ENCODE measurements at places on chromosomes 7 and 10. TPM values are rescaled to one million over a fixed set of nuclear protein-coding genes. Genes with fewer than 3 reads are reported as not detected.

DNA sequence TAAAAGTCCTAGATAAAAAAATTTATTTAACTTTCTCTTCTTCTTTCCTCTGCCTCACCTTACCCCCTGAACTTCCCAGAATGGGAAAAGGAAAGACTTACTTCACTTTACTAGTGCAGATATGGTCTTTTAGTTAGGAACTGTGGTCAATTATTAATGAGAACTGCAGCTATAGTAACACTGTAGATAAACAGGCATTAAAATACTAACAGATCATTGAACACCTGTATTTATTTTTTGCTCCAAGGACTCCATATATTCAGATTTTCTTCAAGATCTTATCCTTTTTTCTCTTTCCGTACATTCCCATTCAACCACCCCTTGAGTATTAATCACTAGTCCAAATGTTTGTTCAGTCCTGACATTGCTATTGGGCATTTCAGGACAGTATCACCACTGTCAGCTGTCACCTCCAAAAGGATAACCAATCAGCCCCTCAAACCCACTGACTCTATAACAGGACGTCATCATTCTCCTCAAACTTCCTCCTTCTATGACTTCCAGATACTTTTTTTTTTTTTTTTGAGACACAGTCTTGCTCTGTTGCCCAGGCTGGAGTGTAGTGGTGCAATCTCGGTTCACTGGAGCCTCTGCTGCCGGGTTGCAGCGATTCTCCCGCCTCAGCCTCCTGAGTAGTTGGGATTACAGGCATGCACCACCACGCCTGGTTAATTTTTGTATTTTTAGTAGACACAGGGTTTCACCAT lies 4.2 kb downstream of the CPVL start:
- DNase-seq, result no peak

Gene PHYH
- 9.9 TPM for total RNA-seq

Gene TMEM176A
- total RNA-seq, result 35.5 TPM

DNA sequence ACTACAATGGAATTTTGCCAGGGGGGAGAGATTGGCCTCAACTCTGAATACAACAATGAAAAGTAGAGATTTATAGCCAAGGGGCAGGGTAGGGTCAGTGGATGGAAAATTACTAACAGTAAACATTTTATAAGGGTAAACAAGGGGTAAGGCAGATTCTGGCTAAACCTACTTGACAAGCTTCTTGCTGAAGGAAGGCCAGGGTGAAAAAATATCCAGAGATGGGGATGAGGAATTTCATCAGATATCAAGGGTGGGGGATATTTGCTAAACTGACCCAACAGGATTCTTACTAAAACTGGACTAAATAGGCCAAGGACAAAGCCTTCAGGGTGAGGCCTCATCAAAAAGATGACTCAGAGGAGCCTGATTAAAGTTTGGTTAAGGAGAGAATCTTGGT lies 156.3 kb downstream of the RTKN2 start:
- no peak for DNase-seq

Gene HECW1
- total RNA-seq, result not detected

Gene ADAM12
- total RNA-seq, result 1.1 TPM

DNA sequence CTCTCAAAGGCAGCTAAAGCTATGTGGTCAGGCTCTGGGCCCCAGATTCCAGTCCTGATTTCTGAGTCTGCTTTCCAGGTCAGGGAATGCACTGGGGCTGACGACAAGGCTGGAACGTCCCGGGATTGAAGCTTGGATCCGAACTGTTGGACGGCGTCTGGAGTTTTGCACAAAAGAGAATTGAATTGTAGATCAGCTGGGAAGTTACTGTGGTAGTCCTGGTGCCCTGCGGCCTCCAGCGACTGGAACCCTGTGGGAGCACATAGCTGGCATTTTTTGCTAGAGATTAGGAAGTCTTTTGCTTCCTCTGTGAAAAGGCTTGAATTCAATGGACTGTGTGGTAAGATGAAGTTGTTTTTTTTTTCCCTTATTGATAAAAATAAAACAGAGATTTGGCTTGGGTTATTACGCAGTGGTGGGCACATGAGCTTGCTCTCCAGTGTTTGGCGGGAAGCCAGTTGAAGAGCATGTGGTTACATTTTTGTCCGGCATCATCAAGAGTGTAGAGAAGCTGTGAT lies at the start of gene HK1:
Gene HK1 (plus strand): TSS at position 51 of the 518 bp plus-strand sequence.
- DNase-seq, result no peak

Data from esophagus squamous epithelium (tissue), 5 donors.